Glutamatergic neuron (in vitro differentiated cells): ENCODE measurements at places on chromosomes 12 and 14. TPM values are rescaled to one million over a fixed set of nuclear protein-coding genes. Genes with fewer than 3 reads are reported as not detected.
A peak's percentile ranks its signal among the peaks of the same experiment; 100 is the strongest.

The VTI1B gene
- total RNA-seq, result 77.7 TPM

DNA sequence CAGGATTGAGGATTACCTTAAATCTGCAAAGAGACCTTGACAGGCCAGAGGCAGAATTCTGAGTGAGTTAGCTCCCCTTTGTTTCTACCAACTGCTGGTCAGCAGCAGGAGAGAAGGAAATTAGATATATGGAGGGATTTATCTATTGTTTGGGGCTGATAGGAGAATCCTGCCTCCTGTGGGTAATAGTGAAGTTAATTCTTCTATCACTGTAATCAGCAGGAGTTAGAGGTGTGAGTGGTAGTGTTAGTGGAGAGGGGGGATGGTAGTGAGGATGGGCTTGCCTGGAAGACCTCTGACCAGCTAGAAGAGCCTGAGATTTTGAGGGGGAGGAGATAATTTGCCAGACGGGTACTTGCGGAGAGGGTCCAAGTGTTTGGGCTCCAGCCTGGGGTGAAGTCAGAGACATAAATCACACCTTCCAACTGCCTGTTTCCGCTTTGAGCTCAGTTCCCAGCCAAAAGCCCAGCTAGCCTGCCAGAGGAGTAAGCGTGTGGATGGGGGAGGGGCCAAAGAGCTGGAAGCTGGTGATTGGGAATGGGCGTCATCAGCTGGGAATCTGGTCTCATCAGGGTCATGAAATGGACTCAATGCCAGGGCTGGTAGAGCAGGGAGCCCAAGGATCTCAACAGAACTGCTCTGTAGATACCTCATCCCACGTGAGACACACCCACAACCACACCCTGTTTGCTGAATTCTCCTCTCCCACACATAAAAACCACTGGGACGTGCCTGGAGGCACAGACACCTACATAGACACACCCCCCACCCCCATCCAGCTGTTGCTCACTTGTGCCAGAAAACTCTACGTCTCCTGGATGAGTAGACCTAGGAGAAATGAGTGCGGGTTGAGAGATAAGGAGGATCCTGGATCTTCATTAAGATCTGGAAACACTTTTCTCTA lies 13.1 kb upstream of the ITGA5 start:
- no peak overlapping the region for H3K4me3 ChIP-seq
- peaks cover 6% of the 10 kb centered on the region for H3K36me3 ChIP-seq
- H3K27me3 ChIP-seq, result peaks cover 18% of the 10 kb centered on the region
- H3K27ac ChIP-seq, result no peak overlapping the region
- DNase-seq, result no peak
- H3K4me1 ChIP-seq, result no peaks in the 10 kb centered on the region

GRCh38 chr14:104315169-104315568 lies 176.8 kb downstream of the KIF26A start:
- no peaks in the 10 kb centered on the region for H3K27me3 ChIP-seq
- H3K27ac ChIP-seq, result no peak overlapping the region
- H3K4me1 ChIP-seq, result no peaks in the 10 kb centered on the region
- H3K36me3 ChIP-seq, result no peaks in the 10 kb centered on the region
- peak; percentile 10 for DNase-seq

GRCh38 chr14:84421621-84422020 lies 1108.3 kb upstream of the FLRT2 start:
- H3K27ac ChIP-seq, result no peak overlapping the region
- DNase-seq, result no peak
- no peaks in the 10 kb centered on the region for H3K27me3 ChIP-seq
- no peaks in the 10 kb centered on the region for H3K4me1 ChIP-seq
- no peak overlapping the region for H3K4me3 ChIP-seq

GRCh38 chr12:7282844-7283243 lies 21.0 kb upstream of the ACSM4 start:
- DNase-seq, result no peak
- no peaks in the 10 kb centered on the region for H3K27me3 ChIP-seq
- no peaks in the 10 kb centered on the region for H3K4me1 ChIP-seq
- no peak overlapping the region for H3K27ac ChIP-seq
- H3K4me3 ChIP-seq, result no peak overlapping the region

The SLC4A8 gene
- total RNA-seq, result 80.0 TPM

DNA sequence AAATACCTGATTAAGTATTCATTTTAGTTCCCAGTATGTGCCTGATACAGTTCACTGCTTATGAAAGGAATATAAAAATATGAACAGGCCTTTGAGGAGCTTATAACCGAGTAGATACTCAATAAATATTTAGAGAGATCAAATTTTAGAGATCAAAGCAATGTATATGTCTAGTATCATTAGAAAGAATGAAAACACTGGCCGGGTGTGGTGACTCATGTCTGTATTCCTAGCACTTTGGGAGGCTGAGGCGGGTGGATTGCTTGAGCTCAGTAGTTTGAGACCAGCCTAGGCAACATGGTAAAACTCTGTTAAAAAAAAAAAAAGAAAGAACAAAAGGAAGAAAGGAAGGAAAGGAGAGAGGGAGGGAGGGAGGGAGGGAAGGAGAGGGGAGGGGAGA lies 113.2 kb upstream of the EEA1 start:
- H3K27me3 ChIP-seq, result no peaks in the 10 kb centered on the region
- H3K4me3 ChIP-seq, result no peak overlapping the region
- H3K36me3 ChIP-seq, result peaks cover under 1% of the 10 kb centered on the region
- no peak overlapping the region for H3K27ac ChIP-seq

GRCh38 chr14:31484754-31485153 lies 3.1 kb downstream of the GPR33 start:
- no peaks in the 10 kb centered on the region for H3K4me1 ChIP-seq
- H3K4me3 ChIP-seq, result no peak overlapping the region
- DNase-seq, result no peak
- H3K36me3 ChIP-seq, result no peaks in the 10 kb centered on the region

GRCh38 chr12:59304077-59304721 lies 291.6 kb upstream of the SLC16A7 start:
- H3K4me3 ChIP-seq, result no peak overlapping the region
- DNase-seq, result no peak
- H3K36me3 ChIP-seq, result no peaks in the 10 kb centered on the region
- H3K4me1 ChIP-seq, result no peaks in the 10 kb centered on the region
- no peak overlapping the region for H3K27ac ChIP-seq
- H3K27me3 ChIP-seq, result peaks cover 2% of the 10 kb centered on the region
